Stimulated activated CD4-positive, alpha-beta T cell treated with anti-CD3 and anti-CD28 coated beads, Interleukin-1b, Interleukin-23, amount 100 ng/mL, for 1 hour (primary cell): ENCODE measurements at places on chromosomes 3 and 15.

DNA sequence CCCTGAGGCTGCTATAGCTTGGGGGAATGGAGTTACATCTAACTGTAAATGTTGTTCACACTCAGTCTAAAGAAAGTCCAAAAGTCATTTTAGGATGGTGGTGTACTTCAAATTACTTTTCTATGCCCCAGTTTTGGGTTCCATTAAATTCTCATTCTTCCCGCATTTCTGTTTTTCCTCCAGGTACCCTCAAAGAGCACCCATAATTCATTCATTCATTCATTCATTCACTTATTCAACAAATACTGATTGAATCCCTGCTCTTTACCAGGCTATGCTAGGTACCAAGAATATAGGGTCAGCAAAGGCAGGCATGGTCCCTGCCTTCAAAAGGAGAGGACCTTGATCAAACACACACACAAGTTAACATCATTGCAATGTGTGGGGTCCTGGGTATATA lies 76.1 kb downstream of the CCNL1 start:
- DNase-seq: no peak

DNA sequence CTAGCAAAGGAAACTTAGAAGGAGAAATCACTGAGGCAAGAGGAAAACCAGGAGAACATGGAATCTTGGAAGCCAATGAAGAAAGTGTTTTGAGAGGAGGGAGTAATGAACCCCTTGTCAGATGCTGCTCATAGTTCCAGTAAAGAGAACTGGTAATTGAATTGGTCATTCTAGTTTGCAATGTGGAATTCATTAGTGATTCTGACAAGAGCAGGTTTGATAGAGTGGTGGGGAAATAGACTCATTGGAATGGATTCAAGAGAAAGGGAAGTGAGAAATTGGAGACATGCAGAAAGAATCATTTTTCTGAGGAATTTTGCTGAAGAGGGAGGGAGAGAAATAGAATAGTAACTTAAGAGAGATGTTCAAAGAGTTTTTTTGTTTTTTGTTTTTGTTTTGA lies 21.0 kb downstream of the GLCE start:
- DNase-seq: no peak

DNA sequence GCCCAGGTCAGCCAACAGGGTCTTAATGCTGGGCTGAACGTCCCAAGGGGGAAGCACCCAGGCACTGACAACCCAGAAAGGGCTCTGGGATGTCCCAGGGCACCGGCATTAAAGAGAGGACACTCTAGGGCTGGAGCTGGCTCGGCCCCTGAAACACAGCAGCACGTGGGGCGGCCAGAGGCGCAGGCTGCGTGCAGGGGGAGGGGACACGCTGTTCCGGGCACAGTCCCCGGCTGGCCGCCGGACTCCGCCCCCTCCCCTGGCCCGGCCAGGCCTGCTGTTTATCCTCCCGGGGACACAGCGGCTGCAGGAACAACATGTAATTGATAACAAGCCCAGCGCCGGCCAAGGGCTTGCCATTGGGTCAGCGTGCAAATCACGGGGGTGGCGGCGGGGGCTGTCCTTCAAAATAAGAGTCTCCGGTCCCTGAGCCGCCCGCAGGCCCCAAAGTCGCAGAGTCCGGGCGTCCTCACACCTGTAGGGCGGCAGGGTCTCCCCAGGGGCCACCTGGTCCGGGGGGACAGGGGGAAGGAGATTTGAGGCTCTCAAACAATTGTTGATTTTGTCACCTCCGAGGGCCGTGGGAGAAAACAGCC lies 1.3 kb downstream of the KLF15 start:
- no peak for DNase-seq

- no peak for DNase-seq
Observed at GRCh38 chr3:80769683-80770082, 991.8 kb downstream of the GBE1 start.

DNA sequence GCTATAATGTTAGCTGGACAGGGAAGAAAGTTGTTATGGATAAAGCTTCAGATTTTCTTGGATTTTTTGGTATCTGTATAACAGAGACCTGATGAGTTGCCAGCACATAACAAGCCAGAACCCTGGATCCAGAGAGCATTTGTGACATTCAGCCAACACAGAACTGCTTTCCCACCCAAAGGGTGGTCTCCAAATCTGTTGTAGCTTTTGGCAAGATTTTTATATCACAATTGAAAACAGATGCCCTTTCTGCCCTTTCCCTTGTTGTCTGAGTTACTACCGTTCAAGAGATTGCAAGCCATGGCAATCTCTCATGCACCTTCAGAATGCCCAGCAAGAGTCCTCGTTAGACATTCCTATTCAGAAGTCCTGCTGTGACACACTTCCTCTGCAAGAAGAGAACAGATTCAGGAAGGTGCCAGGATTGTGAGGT lies 107.6 kb upstream of the FGF7 start:
- no peak for DNase-seq

- DNase-seq: no peak
Observed at GRCh38 chr3:154931484-154931883, 148.6 kb upstream of the MME start.

- DNase-seq: no peak
Observed at GRCh38 chr15:54159012-54159411, 180.8 kb downstream of the UNC13C start.
